ENCODE measurements at places on chromosomes 7 and 10. TPM values are rescaled to one million over a fixed set of nuclear protein-coding genes. Genes with fewer than 3 reads are reported as not detected.

The ATXN7L1 gene
- 51.7 TPM for total RNA-seq

The CYP26C1 gene
- 0.32 TPM for total RNA-seq

The PNLIP gene
- total RNA-seq, result not detected

The PLCE1 gene
- 0.05 TPM for total RNA-seq

The PRR15 gene
- not detected for total RNA-seq

The ANXA8 gene
- total RNA-seq, result not detected

The MTPN gene
- 117 TPM for total RNA-seq

The PSMC2 gene
- 160 TPM for total RNA-seq

The CPA2 gene
- not detected for total RNA-seq

The MACC1 gene
- 0.15 TPM for total RNA-seq

The DPCD gene
- total RNA-seq, result 5.1 TPM

The FFAR4 gene
- total RNA-seq, result not detected

The ASNS gene
- 36.6 TPM for total RNA-seq

The HYAL4 gene
- 0.19 TPM for total RNA-seq

The NUTM2E gene
- 0.18 TPM for total RNA-seq

The OPN4 gene
- not detected for total RNA-seq

The WNT16 gene
- not detected for total RNA-seq

The LRRC4 gene
- total RNA-seq, result 5.7 TPM

The CCL26 gene
- total RNA-seq, result not detected

The SYT15 gene
- 1.5 TPM for total RNA-seq

The COA1 gene
- 51.3 TPM for total RNA-seq

The VWA2 gene
- total RNA-seq, result 0.27 TPM

The THSD7A gene
- 1.2 TPM for total RNA-seq

The SFTPA1 gene
- total RNA-seq, result not detected

The SYT15B gene
- 0.17 TPM for total RNA-seq

The FBH1 gene
- 105 TPM for total RNA-seq

The CLDN3 gene
- not detected for total RNA-seq

The RPEL1 gene
- not detected for total RNA-seq

The BHLHA15 gene
- not detected for total RNA-seq

The GPR146 gene
- 26.5 TPM for total RNA-seq

The SHTN1 gene
- total RNA-seq, result 0.15 TPM

The DNAJC1 gene
- 11.3 TPM for total RNA-seq

The XRCC2 gene
- total RNA-seq, result 1.2 TPM

The IDE gene
- total RNA-seq, result 38.5 TPM

The ACBD7 gene
- total RNA-seq, result 0.72 TPM
